ENCODE measurements at places on chromosomes 2 and 18.
A peak's percentile ranks its signal among the peaks of the same experiment; 100 is the strongest.

DNA sequence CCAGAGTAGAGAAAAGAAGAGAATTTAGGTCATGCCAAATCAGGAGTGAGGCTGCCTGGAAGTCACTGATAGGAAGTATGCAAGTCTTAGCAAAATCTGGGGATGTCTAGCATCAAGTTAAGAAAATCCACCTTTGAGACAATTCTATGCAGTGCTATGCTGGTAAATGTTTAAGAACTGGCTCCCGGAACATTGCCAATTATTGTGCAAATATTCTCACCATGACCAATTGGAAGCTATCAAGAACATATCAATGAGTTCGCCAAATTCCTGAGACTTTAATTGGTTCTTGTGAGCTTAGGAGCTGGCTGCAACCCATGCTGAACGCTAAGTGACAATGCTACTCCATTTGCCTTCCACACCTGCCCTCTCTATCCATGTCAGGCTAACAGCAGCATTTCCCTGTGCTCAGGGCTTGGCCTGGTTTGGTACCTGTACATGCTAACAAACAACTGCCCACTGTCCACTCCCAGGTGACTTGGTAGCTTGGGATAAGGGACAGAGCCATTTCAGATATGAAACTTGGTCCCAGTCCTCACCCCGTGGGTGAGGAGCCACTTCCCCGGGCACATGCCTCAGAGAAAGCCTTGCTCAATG lies 172.9 kb upstream of the KLHL29 start:
- no peak for DNase-seq

- DNase-seq, result no peak
Observed at GRCh38 chr2:199989822-199990221, 34.4 kb downstream of the MAIP1 start.

- no peak for DNase-seq
Observed at GRCh38 chr2:54298514-54298913, 42.5 kb upstream of the TSPYL6 start.

GRCh38 chr18:23071285-23071684 lies 64.0 kb upstream of the CABLES1 start:
- DNase-seq, result peak; percentile 52

- DNase-seq, result no peak
Observed at GRCh38 chr2:17576802-17577201, 36.3 kb downstream of the VSNL1 start.

DNA sequence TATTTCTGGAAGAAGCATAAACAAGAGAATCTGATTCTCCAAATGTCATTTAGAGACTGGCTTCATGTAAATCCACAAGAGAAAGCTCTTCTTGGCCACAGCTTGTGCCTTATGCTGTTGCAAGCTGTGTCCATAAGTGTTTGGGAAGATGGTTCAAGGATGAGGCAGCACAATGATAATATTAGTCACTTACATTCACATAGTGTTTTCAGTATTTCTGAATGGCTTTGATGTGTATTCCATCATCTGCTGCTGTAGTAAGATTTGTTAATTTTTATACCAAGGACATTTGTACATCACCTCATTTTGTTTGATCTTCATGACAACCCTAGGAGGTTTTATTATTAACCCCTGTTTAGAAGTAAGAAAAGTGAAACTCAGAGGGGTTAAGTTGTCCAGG lies 29.9 kb downstream of the CREG2 start:
- DNase-seq, result no peak

- DNase-seq, result no peak
Observed at GRCh38 chr2:68770271-68771111, 35.9 kb downstream of the ARHGAP25 start.

- no peak for DNase-seq
Observed at GRCh38 chr2:32933756-32934095, 13.0 kb upstream of the LTBP1 start.

DNA sequence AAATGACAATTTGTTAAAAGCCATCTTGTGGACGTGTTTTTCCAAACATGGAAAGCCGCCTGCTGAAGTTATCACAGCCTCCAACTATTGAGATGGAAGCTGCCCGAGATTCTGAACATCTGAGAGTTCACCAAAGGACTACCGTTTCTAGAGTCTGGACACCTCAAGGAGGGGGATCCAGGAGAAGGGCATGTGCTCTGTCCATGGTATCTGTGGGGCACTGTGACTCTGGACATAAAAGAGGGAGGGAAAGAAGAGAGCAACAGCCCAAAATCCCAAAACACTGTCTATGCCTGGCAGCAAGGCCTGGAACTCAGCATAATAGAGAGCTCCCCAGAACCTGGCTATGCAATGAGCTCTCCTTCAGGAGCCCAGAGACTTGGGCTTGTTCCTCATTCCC lies 319.9 kb downstream of the EN1 start:
- DNase-seq, result no peak

- no peak for DNase-seq
Observed at GRCh38 chr2:229445019-229445418, 173.9 kb upstream of the PID1 start.

DNA sequence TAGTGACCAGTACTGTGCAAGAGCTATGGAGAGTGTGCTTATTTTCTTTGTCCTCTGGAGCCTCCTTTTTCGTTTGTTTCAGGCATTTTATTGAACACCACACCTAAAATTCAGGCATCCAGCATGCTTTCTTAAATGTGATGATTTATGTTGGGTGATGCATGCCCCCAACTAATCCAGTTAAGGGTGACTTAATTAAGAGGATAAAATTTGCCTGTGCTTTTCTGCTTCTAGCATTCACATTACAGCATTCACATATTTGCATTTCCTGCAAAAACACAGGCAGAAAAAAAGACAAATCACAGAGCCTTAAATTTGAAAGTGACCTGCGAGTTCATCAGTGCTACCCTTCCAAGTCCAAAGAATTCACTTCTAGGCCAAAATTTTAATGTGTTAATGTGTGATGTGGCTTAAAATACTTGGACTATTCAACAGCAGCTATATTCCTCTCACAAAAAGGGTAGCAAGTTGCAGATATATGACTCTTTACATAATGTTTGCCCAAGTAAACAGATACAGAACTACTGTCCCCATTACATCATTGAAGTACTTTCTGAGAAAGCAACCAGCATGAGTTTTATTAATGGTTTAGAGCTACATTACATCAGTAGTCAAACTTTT lies 286.5 kb downstream of the THSD7B start:
- no peak for DNase-seq

- DNase-seq, result no peak
Observed at GRCh38 chr2:54373855-54374254, 82.3 kb upstream of the SPTBN1 start.

- DNase-seq, result no peak
Observed at GRCh38 chr2:179554639-179555386, 290.2 kb upstream of the SESTD1 start.

DNA sequence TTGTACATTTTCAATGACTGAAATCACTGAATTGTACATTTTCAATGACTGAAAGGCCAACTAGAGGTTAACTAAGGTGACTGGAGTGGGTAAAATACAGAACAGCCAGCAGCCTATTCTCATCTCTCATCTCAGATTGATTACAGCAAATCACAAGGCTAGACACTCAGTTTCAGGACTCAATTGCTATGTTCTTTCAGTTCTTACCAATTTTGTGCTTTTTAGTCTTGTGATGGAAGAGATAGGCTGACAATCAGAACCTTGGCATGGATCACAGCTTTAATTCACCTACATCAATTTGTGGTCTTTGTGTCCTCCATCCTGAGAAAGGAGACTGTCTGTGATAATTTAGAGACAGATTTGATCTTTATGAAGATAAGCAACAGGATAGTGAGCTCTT lies 124.7 kb downstream of the GULP1 start:
- DNase-seq, result no peak

GRCh38 chr2:69292256-69292655 lies 94.8 kb downstream of the GFPT1 start:
- no peak for DNase-seq

DNA sequence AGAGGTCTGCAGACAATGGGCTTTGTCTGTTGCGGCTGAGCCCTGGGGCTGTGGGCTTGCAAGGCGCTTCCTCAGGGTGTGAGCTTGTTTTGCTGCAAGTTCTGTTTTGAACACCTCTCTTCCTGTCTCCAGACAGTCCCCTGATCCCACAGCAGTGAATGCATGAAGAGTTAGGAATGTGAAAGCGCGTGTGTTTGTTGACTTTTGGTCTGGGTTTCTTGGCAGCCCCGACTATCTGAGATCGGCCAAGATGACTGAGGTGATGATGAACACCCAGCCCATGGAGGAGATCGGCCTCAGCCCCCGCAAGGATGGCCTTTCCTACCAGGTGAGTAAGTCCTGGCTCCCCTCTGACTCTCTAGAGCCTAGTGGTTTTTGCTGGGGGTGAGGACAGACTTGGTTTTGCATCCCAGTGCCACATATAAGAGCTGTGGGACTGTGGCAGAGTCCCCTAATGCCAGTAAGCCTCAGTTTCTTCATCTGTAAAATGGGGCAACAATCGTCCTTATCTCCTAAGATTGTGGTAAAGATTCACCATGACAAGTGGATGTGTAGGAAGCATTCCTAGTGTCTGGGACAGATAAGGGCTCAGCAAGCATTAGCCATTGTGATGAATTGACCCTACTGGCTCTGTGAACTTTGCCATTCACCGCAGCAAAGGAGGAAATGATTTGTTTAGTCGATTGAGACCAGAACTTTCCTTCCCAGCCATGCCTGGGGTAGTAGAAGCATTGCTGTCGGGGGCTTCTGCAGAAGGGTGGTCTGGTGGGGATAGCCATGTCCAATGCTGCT lies 3.0 kb downstream of the LBH start:
- DNase-seq, result no peak

- no peak for DNase-seq
Observed at GRCh38 chr2:125471963-125472362, 1184.0 kb upstream of the GYPC start.

- no peak for DNase-seq
Observed at GRCh38 chr18:52130624-52131301, 209.2 kb upstream of the DCC start.

GRCh38 chr18:62655520-62656219 lies 59.7 kb upstream of the PHLPP1 start:
- no peak for DNase-seq

GRCh38 chr2:8926356-8926755 lies 77.1 kb downstream of the MBOAT2 start:
- no peak for DNase-seq

- DNase-seq, result no peak
Observed at GRCh38 chr2:63983986-63984605, 35.1 kb downstream of the VPS54 start.

GRCh38 chr2:23697256-23698075 lies 229.5 kb downstream of the ATAD2B start:
- DNase-seq, result no peak

DNA sequence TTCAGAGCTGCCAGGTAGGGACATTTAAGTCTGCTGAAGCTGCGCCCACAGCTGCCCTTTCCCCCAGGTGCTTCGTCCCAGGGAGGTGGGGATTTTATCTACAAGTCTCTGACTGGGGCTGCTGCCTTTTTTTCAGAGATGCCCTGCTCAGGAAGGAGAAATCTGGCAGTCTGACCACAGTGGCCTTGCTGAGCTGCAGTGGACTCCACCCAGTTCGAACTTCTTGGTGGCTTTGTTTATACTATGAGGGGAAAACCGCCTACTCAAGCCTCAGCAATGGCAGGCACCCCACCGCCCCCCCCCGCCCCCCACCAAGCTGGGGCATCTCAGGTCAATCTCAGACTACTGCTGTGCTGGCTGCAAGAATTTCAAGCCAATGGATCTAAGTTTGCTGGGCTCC lies 458.1 kb upstream of the RAB12 start:
- DNase-seq, result no peak

DNA sequence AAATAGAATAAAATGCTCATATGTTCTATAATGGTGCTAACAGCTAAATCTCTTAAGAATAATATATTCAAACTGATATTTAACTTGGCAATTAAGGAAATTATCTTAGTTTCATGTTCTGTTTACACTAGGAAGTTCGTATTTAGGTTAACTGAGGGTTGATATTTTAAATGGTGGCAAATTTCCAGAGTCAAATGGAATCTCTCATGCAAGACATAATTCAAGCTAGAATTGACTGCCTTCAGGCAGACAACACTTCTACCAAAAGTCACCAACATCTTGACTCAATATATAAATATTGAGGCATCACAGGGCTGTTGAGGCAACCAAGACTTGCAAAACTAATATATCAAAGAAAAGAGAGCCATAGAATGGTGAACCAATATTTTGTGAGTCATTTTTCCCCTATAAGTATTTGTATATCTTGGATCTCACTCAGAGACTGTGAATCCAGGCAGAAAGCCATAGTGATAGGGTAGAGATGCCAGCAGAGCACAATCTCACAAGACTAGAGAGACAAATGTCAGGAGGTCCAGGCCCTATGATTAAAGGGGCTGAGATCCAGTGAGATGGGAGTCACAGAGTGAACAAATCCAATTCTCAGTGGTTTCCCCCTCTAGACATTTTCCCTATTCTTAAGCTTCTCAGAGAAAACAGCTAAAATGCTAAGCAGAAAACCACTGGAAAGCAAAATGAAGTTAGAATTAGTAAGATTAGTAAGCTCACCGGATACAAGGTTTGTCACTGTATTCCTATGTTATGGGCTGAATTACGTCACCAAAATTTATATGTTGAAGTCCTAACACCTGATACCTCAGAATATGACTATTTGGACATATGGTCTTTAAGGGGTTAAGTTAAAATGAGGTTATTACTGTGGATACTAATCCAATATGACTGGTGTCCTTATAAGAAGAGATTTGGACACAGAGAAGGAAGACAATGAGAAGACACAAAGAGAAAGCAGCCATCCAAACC lies 358.2 kb upstream of the UBE2E3 start:
- no peak for DNase-seq

DNA sequence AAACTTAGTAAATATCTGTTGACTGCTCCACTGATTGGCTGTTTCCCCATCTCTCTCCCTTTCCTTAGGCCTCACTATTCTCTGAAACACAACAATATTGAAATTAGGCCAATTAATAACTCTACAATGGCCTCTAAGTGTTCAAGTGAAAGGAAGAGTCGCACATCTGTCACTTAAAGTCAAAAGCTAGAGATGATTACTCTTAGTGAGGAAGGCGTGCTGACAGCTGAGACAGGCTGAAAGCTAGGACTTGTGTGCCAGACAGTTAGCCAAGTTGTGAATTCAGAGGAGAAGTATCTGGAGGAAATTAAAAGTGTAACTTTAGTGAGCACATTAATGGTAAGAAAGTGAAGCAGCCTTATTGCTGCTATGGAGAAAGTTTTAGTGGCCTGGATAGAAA lies 48.4 kb downstream of the PLEK start:
- no peak for DNase-seq

- no peak for DNase-seq
Observed at GRCh38 chr2:239238839-239239606, 161.8 kb downstream of the HDAC4 start.

DNA sequence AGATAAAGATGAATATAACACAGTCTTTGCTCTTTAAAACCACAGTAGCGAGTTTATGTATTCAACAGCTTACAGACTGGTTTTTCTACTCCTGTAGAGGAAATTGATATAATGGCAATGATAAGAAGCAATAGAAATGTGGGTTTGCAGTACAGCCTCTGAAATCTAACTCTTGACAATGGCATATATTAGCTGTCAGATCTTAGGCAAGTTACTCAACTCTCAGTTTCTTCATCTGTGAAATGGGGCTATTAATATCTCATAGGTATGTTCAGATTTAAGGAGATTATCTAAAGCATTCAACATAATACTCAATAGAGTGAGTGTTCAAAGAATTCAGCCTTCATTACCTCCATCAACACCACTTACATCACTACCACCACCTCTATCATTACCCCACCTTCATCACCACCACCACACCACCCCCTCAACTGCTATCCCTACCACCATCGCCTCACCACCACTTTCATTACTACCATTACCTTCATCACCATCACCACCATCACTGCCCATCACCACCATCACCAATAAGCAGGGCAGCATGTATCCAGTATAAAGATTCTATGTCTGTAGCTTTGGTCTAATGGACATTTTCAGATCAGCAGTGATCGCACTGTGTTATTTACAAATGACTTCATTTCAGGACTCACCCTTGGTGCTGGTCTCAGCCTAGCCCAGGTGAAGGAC lies 22.7 kb downstream of the AOX1 start:
- DNase-seq, result no peak
